ENCODE measurements at places on chromosomes 3 and 15.

DNA sequence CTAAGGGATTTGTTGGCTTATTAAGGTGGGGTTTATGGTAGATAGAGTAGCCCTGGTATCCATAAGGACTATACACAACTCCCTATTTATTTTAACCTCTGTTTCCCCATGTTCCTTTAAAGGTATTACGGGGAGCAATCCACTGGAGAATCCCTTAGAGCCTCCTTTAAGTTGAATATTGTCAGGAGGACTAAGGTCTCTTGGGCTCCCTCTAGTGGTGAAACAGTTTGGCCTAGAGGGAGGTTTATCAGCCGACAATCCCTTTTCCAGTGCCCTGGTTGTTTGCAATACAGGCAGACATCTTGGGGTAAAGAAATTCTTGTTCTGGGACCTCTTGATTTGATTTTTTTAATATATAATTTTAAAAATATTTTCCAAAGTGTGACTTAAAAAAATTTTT lies 12.9 kb downstream of the OPA1 start:
- DNase-seq: no peak

DNA sequence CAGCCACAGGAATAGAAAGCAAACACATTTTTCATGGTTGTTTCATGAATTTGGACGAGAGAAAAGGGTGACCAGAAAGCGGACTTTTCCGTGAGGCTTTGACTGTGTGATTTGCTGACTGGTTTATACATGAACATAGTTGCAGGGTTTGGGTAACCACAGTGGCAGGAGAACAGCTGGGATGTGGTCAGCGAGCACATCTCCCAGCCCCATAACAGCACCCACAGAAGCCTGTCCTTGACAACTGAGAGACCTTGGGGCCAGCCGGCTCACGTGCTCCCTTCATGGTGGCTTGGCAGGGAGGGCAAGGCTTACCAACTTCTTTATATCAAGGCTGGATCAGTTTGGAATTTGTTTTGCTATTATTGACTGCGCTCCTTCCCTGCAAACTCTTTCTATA lies 13.2 kb upstream of the RGMA start:
- DNase-seq: no peak

- DNase-seq: no peak
Observed at GRCh38 chr15:66452420-66452819, 45.1 kb downstream of the SNAPC5 start.

- no peak for DNase-seq
Observed at GRCh38 chr3:25533399-25533798, 105.3 kb downstream of the RARB start.
